ENCODE measurements at places on chromosomes 11 and 22.

- DNase-seq, result no peak
Measured at GRCh38 chr22:35540595-35541253, at the start of gene RASD2. RASD2 (plus strand) TSS chr22:35540831; CDS start chr22:35546810, 5,979 bp downstream.

DNA sequence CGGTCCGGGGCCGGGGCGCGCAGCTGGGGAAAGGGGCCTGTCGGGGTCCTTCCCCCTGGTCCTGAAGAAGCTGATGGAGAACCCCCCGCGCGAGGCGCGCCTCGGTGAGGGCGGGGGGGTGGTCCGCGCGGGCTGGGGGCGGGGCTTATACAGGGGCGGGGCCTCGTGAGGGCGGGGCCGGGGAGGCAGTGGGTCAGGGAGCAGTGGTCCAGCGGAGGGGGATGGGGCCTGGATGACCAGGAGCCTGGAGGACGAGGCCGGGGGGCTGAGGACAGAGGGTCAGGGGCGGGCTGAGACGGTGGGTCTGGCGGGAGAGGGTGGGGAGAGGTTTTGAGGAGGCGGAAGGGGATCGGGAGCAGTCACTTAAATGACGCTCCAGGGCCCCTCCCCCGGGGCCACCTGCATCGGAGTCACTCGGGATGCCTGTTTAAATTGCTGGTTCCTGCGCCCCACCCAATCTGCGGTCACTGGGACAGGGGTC lies 396 bp downstream of the TEF start:
- no peak for DNase-seq

GRCh38 chr11:35135222-35135621 lies 3.7 kb upstream of the CD44 start:
- no peak for DNase-seq

GRCh38 chr22:31616315-31616980 lies 45.6 kb downstream of the PISD start:
- no peak for DNase-seq

DNA sequence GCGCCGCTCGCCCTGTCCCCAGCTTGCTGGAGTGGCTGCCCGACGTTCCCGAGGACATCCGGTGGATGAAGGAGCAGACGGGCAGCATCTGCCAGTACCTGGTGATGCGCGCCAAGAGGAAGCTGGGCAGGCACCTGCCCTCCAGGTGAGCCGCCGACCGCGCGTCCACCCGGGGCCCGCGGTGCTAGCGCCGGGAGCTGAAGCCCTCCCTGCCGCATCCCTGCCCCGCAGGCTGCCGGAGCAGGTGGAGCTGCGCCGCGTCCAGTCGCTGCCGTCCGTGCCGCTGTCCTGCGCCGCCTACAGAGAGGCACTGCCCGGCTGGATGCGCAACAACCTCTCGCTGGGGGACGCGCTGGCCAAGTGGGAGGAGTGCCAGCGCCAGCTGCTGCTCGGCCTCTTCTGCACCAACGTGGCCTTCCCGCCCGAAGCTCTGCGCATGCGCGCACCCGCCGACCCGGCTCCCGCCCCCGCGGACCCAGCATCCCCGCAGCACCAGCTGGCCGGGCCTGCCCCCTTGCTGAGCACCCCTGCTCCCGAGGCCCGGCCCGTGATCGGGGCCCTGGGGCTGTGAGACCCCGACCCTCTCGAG lies 3.3 kb upstream of the CRACR2B start:
- no peak for DNase-seq

GRCh38 chr11:19089421-19089820 lies 27.5 kb upstream of the ZDHHC13 start:
- DNase-seq, result no peak

- no peak for DNase-seq
Measured at GRCh38 chr11:2102132-2102882, 36.9 kb downstream of the IGF2 start.

- DNase-seq, result no peak
Measured at GRCh38 chr11:32050264-32050663, 40.6 kb upstream of the RCN1 start.
